ENCODE measurements at places on chromosomes 6 and 20. TPM values are rescaled to one million over a fixed set of nuclear protein-coding genes. Genes with fewer than 3 reads are reported as not detected.

DNA sequence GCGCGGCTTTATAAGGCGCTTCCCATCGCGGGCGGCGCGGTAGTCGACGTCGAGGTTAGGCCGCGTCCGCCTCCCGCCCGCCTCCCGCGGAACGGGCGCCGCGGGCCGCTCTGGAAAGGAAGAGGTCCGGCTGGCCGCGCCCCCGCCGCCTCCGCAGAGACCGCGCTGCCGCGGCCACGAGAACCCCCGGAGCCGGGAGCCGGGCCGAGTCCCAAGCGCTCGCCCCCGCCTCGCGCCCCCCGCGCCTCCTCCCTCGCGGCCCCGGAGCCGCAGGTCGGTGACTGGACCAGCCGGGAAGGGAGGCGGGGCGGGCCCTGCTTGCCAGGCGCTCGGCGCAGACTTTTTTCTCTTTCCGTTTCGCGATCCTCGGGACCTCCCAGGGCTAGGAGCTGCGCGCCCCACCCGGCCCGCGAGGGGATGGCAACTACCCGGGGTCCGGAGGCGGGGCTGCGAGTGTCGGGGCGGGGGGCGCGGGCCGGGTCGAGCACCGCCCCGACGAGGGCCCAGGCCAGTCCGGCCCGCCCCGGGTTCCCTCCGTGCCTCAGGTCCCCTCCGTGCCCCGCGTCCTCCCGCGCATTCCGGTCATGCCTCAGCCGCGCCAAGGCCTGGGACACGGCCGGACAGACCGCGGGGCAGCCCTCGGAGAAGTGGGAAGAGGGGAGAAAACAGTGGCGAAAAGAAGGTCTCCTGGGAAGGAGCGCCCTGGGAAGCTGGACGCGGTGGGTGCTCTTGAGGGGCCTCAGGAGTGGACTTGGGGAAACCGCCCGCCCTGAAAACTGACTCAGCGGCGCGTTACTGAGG lies 417 bp upstream of the PXDC1 start:
- peak; percentile 86 for DNase-seq

DNA sequence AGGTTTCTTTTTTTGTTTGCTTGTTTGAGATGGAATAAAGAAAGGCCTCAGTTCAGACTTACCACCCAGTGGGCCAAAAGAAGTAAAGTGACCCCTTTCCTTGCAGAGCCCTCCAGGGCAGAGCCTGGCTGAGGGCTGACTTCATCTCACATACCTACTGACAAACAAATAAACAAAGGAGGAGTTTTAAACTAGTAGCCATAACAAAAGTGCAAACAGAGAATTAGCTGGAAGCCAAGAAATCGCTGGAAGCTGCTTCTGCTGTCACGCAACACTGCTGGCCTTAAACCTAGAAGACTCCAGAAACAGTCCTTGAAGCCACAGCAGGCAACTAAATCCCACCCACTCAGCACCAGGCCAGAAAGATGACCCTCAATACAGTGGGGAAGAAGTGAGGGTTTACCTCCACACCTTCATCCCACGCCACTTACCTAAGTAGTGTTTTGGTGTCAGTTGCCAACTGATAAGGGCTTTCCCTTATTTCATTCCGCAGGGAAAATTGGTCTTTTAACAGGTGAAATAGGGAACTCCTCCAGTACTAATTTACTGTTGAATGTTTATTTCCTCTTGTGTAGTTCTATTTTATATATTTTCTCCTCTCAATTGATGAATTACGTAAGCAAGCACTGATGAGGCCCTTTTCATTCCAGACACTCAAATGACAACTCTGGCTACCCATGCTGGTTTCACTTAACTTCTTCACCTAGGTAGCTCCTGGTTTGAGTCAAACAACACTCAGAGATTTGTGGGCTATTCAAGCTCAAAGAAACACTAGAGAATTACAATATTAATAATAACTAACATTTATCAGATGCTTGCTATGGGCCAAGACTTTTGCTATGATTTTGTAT lies 46.2 kb downstream of the EDN1 start:
- DNase-seq = no peak

DNA sequence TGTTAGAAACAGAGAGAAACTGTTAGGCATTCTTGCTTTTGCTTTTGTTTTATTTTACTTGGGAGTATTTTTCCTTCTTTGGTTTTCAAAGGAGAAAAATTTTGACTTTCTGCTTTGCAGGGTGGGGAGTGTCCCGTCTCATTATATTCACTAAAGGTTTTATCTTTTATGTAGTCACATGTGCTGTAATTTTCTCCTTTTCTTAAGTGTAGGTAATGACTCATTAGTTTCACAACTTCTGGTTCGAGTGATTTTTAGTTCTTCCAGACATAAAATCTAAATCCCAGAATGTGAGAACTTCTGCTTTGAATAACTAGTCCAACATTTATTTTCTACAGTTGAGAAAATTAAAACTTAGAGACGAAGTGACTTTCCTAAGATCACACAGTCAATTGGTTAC lies 37.7 kb downstream of the ADGRF1 start:
- no peak for DNase-seq

DNA sequence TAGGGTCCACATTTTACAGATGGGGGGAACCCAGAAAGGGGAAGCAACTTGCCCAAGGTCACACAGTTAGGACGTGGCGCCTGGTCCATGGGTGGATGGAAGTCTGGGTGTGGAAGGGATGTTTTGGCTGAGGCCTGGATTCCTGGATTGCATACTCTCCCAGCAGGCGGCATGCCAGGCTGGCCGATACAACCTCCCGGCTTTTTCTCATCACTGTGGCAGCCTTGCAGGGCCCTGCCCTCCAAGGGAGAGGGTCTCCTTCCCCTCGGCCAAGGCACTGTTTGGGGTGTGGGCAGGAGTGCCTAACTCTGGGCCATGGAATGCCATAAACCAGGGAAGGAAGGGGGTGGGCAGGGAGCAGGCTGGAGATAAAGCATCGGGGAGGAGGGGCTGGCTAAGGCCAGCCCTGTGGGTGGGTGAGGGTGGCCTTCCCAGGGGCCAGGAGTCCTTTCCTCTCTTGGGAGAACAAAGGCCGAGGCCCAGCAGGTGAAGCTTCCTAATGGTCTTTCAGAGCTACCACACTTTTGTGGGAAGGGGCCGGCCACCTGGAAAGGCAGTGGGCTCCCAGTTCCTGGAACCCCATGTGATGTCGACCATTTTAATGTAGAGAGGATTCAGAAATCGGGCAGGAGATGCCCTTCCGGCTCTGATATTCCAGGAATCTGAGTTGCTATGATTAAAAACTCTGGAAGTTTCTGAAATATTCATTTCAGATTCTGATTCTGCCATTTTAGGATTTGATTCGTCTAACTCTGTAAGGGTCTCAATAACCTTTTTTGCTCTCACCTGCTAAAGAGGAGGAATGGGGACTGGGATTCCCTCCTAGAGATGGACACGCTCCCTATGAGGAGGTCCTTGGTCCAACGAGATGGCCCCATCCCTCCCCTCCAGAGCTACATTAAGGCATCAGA lies 4.2 kb downstream of the FOXS1 start:
- DNase-seq = no peak

DNA sequence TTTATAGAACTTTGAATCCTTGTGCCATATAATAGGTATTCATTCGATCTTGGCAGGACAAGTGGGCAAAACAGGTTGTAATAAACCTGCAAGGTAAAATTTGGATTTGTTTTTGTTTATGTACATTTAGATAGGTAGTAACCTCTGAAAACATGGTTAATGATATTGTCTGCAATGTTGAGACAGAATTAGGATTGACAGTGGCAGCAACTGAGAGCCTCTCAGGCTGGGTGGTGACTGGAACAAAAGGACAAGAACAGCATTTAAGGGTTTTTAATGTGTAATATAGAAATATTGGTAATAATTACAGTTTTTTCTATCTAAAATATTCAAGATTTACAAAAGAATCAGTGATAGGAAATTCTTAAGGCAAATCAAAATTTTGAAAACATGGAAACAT lies 382.0 kb downstream of the TFAP2B start:
- DNase-seq = no peak

- DNase-seq = peak; percentile 16
Measured at GRCh38 chr20:7843613-7844012, 96.6 kb downstream of the HAO1 start.

- DNase-seq = peak; percentile 63
Measured at GRCh38 chr6:54801669-54802068, 44.9 kb upstream of the FAM83B start.

DNA sequence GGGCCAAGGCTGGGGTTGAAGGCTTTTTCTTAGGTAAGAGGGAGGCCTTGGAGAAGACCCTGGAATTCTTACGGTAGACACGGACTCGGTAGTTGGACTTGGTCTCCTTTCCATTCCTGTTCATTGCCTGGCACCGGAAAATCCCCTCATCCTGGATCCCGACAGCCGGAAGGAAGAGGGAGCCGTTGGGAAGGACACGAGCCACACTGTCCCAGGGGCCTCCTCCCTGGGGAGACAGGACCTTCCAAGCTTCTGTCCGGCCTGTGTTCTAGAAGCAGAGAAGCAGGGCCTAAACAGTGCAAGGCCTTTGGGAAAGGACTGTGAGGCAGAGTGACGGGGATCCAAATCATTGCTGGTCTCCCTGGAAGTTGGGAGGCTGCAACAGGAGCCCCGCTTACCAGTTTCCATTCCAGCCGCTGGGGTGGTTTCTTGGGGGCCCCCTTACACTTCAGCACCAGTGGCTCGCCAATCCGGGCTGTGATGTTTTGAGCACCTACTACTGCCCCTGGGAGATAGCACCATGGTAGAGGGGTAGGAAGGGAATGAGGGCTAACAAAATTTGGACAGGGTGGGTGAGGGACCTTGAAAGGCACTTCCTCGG lies 470 bp downstream of the AGER start:
- no peak for DNase-seq

BTN1A1 gene
- not detected for polyA plus RNA-seq

CDH26 gene
- 0.05 TPM for polyA plus RNA-seq
